ENCODE measurements at places on chromosomes 6 and 20. TPM values are rescaled to one million over a fixed set of nuclear protein-coding genes. Genes with fewer than 3 reads are reported as not detected.

- peak; percentile 79 for DNase-seq
Measured at GRCh38 chr6:90295854-90296340, 746 bp downstream of the BACH2 start.

GRCh38 chr20:39429726-39430125, 467.6 kb downstream of the DHX35 start:
- DNase-seq, result no peak

- DNase-seq, result no peak
Measured at GRCh38 chr6:137339929-137340559, 120.9 kb upstream of the IFNGR1 start.

Gene SLC44A4
- total RNA-seq, result 0.17 TPM

Gene SAMD10
- total RNA-seq, result 23.7 TPM

Gene ELOVL2
- total RNA-seq, result not detected

Gene CCN6
- not detected for total RNA-seq

Data from activated CD4-positive, alpha-beta memory T cell treated with anti-CD3 and anti-CD28 coated beads for 36 hours (primary cell).